ENCODE measurements at places on chromosomes 16 and 17. TPM values are rescaled to one million over a fixed set of nuclear protein-coding genes. Genes with fewer than 3 reads are reported as not detected.

KRTAP9-8 gene
- total RNA-seq, result not detected

DNA sequence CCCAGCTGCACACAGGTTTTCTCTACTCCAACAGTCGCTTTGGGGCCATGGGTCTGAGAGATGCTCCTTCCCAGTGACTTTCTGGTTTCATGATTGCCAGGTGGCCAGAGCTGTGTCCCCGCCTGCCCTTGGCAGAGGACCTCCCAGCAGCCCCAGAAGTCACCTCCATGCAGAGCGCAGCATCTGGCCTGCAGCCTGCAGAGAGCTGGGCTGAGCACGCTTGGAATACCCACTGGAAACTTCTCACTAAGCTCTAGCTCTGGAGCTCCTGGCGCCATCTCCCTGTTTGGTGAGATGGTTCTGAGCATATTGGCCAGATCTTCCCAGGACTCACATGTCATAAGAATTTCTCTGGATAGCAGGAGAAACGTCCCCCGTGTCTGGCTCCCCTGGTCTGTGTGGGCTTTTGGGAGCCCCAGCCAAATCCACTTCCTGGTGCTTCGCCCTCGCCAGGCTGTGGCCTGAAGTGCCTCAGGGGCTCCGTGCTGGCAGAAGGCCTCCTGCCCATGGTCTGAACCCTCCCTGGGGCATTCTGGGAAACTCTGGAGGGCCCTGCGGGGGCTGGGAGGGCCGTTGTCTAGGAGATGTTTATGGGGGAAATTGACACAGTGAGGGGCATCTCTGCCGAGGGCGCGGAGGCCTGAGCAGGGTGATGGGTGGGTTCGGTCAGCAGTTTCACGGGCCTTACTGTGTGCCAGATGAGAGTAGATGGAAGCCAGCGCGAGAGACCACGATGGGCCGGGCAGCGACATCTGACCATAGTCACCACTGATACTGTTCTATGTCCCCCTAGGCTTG lies 73.2 kb upstream of the CIBAR2 start:
- DNase-seq, result no peak
- no peaks in the 10 kb centered on the region for H3K4me1 ChIP-seq
- H3K4me3 ChIP-seq, result no peak overlapping the region
- no peak overlapping the region for H3K27ac ChIP-seq

RAB37 gene
- 19.9 TPM for total RNA-seq

DNA sequence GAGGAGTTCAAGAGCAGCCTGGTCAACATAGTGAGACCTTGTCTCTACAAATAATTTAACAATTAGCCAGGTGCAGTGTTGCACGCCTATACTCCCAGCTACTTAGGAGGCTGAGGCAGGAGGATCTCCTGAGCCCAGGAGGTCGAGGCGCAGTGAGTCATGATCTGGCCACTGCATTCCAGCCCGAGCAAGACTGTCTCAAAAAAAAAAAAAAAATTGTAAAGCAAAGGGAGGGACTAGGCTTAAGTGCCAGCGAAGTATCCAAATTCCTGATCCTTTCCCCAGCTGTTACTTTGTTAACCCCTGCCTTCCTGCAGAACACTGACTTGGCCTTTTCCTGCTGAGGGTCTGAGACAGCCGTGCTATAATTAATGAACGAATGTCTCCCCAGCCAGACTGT lies 2.7 kb downstream of the GDPD3 start:
- peaks cover 11% of the 10 kb centered on the region for H3K4me1 ChIP-seq
- DNase-seq, result no peak
- peaks cover 35% of the 10 kb centered on the region for H3K36me3 ChIP-seq
- H3K27ac ChIP-seq, result no peak overlapping the region
- no peak overlapping the region for H3K4me3 ChIP-seq

DNA sequence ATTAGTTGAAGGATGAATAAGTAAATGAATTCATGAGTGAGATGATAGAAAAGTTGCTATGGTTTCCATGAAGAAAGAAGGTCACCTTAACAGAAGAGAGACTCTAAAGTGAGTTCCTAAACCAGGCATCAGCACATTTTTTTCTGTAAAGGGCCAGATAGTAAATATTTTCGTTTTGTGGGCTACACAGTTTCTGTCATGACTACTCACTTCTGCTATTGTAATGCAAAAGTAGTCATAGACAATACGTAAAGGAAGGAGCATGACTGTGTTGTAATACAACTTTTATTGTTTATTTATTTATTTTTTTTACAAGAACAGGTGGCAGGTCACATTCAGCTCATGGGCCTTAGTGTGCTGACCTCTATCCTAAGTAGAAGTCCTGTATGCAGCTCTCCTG lies 426.1 kb upstream of the DYNLRB2 start:
- no peak overlapping the region for H3K4me3 ChIP-seq
- H3K27me3 ChIP-seq, result no peaks in the 10 kb centered on the region
- H3K27ac ChIP-seq, result no peak overlapping the region
- DNase-seq, result no peak
- no peaks in the 10 kb centered on the region for H3K36me3 ChIP-seq

KRT28 gene
- 0.05 TPM for total RNA-seq

GRCh38 chr16:82067042-82067803 lies 32.2 kb downstream of the HSD17B2 start:
- no peaks in the 10 kb centered on the region for H3K4me1 ChIP-seq
- H3K27ac ChIP-seq, result no peak overlapping the region
- no peaks in the 10 kb centered on the region for H3K27me3 ChIP-seq
- no peaks in the 10 kb centered on the region for H3K36me3 ChIP-seq
- H3K4me3 ChIP-seq, result no peak overlapping the region

Data from thymus (tissue), 14 donors.